NAMALWA (cell line): ENCODE measurements at places on chromosomes 13 and 19.

DNA sequence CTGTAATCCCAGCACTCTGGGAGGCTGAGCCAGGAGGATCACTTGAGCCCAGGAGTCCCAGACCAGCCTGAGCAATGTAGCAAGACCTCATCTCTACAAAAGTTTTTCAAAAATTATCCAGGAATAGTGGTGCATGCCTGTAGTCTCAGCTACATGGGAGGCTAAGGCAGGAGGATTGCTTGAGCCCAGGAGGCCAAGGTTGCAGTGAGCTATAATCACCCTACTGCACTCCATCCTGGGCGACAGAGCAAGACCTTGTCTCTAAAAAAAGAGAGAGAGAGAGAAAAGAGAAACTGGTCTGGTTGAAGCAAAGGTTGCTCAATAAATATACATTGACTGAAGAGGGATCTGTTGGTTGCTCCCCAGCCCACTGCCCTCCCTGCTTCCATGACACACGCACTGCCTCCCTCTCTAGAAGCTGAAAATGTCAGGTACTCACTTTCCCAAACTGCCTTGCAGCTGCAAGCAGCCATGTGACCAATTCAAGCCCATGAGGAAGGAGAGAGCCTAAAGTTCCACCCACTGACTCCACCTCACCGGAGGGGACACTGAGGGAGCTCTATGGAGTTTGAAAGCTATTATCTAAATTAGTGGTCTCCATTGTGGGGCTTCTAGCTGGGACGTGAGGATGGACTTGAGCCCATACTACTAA is 14.0 kb downstream of the CEACAM16 start:
- peak; percentile 44 for DNase-seq

- DNase-seq: no peak
Measured at GRCh38 chr19:35122687-35123551, 7.3 kb downstream of the FXYD3 start.

GRCh38 chr19:58183817-58184215 is 955 bp downstream of the ZNF274 start:
- DNase-seq: no peak

DNA sequence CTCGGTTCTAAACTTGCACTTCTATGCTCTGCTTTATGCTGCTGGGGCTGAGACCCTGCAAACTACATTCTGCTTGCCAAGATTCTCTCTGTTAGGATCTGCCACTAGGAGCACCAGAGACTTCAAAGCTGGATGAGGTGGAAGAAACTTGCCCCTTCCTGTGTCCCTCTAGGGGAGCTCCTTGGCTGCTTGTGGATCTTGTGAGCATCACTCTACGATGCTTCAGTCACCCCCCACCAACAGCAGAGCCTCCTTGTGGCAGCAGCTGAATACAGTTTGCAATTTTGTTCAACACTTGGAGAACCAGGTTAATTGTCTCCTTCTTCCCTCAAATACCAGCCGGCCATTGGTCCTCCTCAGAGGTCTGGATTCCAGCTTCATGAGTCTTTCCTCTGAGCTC is 310.6 kb downstream of the FGF14 start:
- DNase-seq: peak; percentile 37

DNA sequence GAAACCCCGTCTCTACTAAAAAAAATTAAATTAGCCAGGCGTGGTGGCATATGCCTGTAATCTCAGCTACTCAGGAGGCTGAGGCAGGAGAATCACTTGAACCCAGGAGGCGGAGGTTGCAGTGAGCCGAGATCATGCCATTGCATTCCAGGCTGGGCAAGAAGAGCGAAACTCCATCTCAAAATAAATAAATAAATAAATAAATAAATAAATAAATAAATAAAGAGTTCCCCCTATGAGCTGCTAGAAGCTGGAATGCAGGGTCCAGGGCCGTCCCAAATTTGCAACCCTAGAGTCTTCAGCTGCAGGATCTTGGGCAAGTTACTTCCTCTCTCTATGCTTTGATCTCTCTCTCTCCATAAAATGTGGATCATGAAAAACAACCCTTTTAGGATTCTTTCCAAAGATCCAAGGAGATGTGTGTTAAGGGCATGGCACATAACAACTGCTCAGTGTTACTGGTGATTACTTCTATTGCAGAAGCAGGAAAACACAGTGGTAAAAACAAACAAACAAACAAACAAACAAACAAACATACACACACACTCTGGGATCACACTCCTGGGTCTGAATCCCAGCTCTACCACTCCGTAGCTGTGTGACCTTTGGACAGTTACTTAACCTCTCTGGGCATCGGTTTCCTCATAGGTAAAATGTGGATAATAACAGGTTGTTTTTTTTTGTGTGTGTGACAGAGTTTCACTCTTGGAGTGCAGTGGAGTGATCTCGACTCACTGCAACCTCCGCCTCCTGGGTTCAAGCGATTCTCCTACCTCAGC is 78.8 kb downstream of the CACNA1A start:
- DNase-seq: no peak

GRCh38 chr13:96898646-96899254 is 95.5 kb downstream of the OXGR1 start:
- DNase-seq: no peak

DNA sequence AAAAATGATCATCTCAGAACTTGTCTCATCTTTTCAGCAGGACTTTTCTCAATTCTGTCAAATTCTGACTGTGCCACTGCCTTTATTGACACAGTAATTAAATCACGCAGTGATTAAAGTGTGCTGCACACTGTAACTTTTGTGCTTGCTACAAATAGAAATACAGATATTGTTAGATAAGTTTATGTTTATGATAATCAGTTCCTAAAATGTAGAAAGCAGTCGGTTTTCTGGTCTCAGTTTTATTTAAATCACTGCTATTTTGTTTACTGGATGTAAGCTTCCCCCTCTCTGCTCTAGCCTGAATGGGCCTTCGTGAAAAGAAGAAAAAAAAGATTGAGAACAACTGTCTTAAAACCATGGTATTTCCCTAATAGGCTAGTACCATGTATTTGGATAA is 258.8 kb upstream of the STARD13 start:
- peak; percentile 17 for DNase-seq

- DNase-seq: no peak
Measured at GRCh38 chr13:72507416-72508199, 219.8 kb downstream of the MZT1 start.

DNA sequence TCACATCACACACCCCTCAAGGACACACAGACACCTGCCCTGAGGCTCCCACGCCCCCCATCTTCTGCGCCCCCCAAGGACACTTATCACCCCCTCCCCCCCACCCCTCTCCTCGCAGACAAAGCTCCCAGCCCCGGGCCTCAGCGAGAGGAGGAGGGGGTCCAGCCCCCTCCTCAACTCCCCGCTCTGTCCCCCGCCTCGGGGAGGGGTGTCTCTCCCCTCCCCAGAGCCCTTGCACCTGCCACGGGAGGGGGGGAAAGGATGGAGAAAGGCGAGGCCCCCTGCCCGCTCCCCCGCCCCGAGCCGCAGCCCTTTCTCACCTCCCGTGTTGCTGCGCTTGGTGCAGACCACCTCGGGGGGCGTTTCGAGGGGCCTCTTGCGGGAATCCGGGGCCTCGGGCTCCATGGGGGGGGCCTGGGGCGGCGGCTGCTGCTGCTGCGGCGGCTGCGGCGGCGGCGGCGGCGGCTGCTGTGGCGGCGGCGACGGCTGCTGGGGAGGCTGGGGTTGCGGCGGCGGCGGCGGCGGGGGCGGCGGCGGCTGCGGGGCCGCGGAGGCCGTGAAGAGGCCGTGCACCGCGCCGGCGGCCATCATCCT is 621 bp downstream of the NOVA2 start:
- no peak for DNase-seq

GRCh38 chr13:43146400-43146799 is 123.0 kb downstream of the DNAJC15 start:
- DNase-seq: no peak

- no peak for DNase-seq
Measured at GRCh38 chr13:46127358-46128023, 22.7 kb upstream of the CPB2 start.

DNA sequence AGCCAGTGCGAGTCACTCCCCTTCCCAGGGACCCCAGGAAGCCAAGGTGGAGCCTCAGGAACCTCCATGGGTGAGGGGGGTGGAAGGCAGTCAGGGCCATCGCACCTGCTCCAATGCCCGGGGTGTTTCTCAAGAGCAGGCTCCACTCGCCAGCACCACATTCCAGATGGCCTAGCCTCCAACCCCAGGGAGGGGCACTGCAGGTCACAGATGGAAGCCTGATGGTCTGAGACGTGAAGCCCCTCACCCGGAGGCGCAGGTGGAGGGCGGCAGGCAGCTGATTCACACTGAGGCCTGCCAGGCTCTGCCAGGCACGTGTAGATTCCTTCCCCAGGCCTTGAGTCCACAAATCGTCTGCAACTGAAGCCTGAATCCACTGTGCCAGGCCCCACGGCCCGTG is 23.0 kb upstream of the ISYNA1 start:
- DNase-seq: no peak

GRCh38 chr13:45715351-45715750 is 13.2 kb downstream of the CBY2 start:
- DNase-seq: no peak

GRCh38 chr19:6866741-6867151 is 20.6 kb upstream of the ADGRE1 start:
- no peak for DNase-seq

DNA sequence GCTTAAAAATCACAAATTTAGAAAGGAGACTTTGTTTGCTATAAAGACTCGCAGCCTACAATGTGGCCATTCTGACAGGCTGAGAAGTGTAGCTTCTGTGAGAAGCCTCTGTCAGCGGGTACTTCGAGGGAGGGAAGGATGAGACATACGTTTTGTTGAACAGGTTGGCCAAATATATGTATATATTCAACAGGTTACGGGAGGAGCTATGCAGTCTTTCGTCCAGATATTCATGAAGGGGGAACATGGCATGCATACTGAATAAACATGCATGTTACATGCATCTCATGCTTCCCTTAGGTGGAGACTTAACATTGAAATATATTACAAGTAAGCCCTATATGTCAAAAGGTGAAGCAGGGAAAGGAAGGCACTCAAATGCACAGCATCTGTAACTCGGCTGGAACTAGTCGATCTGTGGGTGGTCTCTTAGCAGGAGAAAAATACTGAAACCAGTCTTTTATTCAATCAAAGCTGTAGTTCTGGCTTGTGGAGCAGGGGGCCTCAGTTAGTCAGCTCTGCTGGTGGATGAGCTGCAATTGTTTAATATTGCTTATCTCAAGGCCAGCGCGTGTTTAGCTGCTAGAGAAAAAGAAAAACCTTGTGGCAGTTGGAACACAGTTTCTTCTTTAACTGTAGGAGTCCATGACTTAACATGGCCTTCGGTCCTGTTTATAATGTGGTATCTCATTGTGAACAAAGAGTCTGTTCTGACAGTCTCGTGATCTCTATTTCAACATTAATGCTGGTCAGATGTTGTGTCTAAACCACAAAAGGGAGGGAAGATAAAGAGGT is 94.3 kb downstream of the FAM216B start:
- DNase-seq: peak; percentile 28

GRCh38 chr19:50258918-50259372 is 55.5 kb downstream of the MYH14 start:
- peak; percentile 18 for DNase-seq

- DNase-seq: peak; percentile 55
Measured at GRCh38 chr13:111187960-111188541, 72.9 kb downstream of the ARHGEF7 start.

- DNase-seq: no peak
Measured at GRCh38 chr13:110511509-110512181, 49.9 kb downstream of the RAB20 start.

GRCh38 chr19:50557009-50557613 is 11.1 kb downstream of the LRRC4B start:
- no peak for DNase-seq

GRCh38 chr19:31100981-31101380 is 248.3 kb downstream of the TSHZ3 start:
- DNase-seq: no peak

DNA sequence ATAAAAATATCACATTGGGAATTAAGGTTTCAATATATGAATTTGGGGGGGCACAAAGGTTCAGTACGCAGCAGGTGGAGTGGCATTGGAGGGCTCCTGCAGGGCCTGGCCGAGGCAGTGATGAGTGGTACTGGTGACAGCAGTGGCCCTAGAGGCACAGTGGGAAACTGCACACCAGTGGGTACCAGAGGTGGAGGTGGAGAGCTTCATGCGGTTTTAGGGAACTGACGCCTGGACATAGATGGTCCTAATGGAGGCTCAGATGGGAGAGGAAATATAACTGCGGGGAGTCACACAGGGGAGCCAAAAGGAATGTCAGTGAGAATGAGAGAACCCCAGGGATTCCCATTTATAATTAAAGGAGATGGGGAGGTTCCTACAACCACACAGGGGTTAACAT is 156.2 kb downstream of the COG6 start:
- DNase-seq: peak; percentile 18

DNA sequence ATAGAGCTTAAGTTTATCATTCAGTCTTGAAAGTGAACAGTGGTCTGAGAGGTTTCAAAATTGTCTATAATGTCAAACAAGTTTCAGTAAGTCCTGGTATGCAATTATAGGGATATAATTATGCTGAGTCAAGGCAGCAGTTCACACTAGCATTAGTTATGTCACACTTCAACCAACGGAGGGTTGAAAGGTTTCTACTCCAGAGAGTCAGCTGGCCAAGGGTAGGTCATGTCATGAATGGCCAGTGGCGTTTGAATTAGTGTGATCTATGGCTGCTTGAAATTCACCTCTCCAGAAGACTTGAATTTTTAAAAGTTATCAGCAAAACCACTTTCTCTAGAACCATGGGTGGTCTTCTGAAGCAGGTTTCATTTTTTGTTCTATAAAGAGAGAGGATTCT is 108.6 kb downstream of the TNFRSF19 start:
- DNase-seq: no peak

GRCh38 chr19:50896591-50897190 is 14.5 kb downstream of the KLK4 start:
- DNase-seq: peak; percentile 92

DNA sequence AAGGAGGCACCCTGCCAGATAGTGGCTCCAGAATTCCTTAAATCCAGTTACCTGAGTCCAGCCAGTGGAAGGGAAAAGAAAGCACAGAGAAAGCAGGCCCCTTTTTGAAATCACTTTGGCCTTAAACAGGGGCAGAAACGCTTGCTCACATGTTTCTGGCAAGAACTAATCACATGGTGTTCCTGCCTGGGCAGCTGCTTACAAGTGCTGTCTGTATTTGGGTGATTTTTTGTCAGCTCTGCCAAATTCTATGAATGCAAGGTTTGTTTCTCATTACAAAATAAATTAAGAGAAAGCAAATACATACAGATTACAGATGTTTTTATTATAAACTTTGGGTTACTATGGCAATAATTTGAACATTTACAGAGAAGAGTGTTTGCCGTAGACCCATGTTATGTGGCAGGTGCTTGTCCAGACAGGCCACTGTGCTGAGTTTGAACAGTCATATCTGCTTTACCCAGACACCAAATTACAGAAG is 1237.8 kb downstream of the SLITRK5 start:
- no peak for DNase-seq

DNA sequence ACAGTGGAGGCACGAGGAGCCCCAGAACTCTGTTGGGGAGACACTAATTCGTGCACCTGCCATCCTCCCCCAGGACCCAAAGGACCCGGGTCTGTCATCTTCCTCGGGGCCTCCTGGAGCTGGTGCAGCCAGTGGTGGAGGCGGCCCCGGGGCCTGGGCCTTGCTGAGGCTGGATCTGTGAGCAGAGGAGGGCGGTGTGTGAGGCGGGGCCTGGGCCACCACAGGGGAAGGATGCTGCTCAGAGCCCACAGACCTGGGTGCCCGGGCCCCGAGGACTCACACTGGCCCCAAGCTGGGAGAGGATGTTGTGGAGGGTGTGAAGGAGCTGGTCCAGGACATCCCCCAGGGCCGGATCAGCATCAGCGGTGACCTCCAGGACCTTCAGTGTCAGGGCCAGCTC is 8.3 kb downstream of the IFNL3 start:
- DNase-seq: no peak
